ENCODE measurements at places on chromosomes 13 and 19.

GRCh38 chr19:50719566-50719965, at the start of gene SHANK1:
TSS of gene SHANK1 (minus strand) at chr19:50719802. CDS start at chr19:50716919, 2,883 bp downstream.
- DNase-seq, result no peak

DNA sequence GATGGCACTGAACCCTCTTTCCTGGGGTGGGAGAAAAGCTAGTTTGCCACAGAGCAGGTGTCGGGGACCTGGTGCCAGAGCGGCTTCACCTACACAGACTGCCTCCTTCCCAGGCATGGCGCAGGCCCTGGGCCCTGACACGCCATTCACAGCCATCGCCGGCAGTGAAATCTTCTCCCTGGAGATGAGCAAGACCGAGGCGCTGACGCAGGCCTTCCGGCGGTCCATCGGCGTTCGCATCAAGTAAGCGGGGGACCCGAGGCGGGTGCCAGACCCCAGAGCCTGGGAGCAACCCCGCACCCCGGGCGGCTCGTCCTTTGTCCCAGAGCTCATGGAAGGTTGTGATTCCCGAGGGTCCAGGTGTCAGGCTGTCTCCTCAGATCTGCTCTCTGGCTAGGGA, 10.0 kb downstream of the LHB start:
- no peak for DNase-seq

- no peak for DNase-seq
Observed at GRCh38 chr19:769616-770015, 18.7 kb downstream of the MISP start.

- DNase-seq, result no peak
Observed at GRCh38 chr19:35136977-35137702, 1.5 kb upstream of the FXYD1 start.

DNA sequence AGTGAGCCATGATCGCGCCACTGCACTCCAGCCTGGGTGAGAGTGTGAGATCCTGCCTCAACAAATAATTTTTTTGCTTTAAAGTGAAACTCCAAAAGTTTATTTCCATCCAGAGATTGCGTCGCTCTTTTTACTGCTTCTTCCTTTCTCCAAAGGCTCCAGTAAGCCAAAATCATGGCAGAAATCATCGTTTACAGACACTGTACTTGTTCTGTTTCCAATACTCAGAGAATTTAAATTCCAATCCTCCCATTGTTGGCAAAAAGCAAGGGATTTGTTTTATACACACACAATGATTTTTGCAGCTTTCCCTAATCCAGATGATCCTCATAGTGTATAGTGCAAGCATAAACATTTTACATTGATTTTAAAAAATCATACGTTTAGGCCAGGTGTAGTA, 15.3 kb downstream of the FBXO27 start:
- no peak for DNase-seq

DNA sequence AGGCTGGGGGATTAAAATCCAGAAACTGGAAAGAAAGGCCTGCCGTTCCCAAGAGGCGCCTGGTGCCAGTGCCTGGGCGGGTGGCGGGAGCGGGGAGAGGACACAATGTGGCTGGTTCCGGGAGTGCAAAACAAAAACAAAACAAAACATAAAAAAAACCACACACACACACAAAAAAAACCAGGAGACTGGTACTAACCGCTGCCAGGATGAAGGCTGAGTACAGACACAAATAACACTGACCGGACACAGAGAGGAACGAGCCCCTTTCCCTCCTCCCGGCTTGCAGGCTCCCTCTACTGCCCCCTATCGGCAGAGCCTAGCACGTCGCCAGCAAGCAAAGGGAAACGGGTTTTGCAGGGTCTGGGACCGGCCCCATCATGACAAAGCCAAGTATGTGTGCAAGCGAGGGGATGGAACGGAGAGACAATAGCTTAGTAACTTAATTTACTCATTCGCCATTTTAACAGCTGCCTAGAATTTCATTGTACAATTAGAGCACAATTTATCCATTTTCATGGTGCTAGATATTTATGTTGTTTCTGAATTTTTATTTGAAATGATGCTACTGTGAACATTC, 17.9 kb upstream of the ZDHHC20 start:
- peak; percentile 95 for DNase-seq

GRCh38 chr19:50501568-50502475, 9.2 kb downstream of the JOSD2 start:
- DNase-seq, result no peak

- DNase-seq, result no peak
Observed at GRCh38 chr19:533364-534058, 2.0 kb downstream of the CDC34 start.

GRCh38 chr13:88086577-88086976, 415.4 kb downstream of the SLITRK5 start:
- DNase-seq, result no peak

DNA sequence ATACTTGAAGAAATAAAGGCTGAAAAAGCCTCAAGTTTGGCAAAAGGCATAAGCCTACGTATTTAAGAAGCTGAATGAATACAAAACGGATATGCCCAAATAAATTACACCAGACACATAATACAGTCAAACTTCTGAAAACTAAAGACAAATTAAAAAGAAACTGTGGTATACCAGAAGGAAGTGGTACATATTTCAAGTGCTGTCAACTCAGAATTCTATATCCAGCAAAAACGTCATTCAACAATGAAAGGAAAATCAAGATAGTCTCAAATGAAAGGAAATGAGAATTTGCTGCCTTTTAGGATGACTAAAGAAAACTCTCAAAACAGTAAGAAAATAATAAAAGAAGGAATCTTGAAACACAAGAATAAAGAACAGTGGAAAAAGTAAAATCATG, 69.5 kb downstream of the POLR1D start:
- DNase-seq, result no peak

Data from activated CD4-positive, alpha-beta T cell treated with anti-CD3 and anti-CD28 coated beads, Interleukin-2, amount 10 ng/mL, durations not matched to agents 24 days and 14 days (primary cell).